ENCODE measurements at places on chromosomes 4 and X.

DNA sequence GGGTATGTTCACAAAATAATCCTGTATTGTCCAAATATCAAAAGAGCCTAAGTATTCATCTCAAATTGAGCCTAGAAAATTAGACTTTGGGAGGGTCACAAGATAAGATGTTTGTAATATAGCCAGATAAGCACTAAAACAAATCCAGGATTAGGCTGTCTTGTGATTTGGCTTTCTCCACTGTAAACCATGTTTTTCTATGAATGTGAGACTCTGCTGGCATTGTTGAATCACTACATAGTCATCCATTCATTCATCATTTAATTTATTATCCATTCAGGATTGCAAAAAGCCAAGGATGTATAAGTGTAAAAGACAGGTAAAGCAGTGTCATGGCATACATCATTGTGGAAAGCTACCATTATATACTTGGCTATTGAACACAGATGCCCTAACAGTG, 148.0 kb downstream of the GRID2 start:
- no peak for DNase-seq

GRCh38 chrX:115539841-115540240, 21.1 kb upstream of the PLS3 start:
- DNase-seq, result no peak

DNA sequence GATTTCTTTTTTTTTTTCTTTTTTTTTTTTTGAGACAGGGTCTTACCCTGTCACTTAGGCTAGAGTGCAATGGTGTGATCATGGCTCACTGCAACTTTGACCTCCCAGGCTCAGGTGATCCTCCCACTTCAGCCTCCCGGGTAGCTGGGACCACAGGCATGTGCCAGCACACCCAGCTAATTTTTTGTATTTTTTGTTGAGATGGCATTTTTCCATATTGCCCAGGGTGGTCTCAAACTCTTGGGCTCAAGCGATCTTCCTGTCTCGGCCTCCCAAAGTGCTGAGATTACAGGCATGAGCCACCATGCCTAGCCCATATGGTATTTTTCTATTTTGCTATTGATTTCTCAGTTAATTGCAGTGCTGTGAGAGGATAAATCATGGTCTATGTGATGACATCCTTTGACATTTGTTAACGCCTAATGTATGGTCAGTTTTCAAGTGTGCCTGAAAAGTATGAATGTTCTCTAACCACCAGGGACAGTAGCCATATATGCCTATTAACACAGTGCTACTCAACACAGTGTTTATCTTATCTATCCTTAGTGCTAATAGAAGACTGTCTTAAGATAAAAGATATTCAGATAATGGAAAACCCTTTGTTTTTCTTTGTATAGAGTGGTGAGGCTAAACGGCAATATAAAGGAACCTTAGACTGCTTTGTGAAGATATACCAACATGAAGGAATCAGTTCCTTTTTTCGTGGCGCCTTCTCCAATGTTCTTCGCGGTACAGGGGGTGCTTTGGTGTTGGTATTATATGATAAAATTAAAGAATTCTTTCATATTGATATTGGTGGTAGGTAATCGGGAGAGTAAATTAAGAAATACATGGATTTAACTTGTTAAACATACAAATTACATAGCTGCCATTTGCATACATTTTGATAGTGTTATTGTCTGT, 9.1 kb upstream of the HSPA4L start:
- DNase-seq, result no peak

DNA sequence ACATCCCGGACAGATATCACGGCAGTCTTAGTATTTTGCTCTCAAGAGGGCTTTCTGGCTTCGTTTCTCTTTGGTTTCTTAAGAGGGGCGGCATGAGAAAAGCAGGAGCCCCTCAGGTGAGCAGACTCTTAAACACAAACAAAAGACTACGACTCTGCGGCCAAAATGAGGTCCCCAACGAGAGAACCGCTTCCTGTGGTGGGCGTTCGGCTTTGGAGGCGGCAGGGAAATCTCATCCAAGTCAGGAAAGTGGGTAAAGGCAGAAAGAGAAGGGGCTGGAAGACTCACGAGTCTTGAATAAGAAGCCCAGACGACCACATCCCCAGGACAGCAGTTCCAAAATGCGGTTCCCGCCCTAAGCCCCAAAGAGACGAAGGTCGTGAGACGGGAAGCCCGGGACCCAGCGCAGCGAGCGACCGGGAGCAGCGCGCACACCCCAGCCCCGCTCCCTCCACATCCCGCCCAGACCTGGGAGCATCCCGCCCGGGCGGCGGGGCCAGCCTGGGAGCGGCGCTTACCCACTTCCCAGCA, 409 bp downstream of the UGDH start:
- no peak for DNase-seq

GRCh38 chr4:121873604-121874003, 3.3 kb upstream of the BBS7 start:
- no peak for DNase-seq

GRCh38 chr4:161540265-161540664, 623.5 kb downstream of the FSTL5 start:
- no peak for DNase-seq

- DNase-seq, result no peak
Measured at GRCh38 chr4:165518024-165518616, 139.3 kb downstream of the CPE start.

GRCh38 chr4:83558680-83559079, 22.8 kb downstream of the GPAT3 start:
- DNase-seq, result no peak

DNA sequence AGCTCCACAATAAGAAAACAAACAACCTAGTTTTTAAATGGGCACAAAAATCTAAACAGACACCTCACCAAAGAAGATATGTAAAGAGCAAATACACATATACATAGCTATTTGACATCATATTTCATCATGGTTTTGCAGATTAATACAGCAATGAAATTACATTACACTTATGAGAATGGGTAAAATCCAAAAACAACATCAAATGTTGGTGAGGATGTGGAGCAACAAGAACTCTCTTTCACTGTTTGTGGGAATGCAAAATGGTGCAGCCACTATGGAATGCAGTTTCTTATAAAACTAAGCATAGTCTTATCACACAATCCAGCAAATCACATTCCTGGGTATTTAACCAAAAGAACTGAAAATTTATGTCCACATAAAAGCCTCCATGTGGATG, 25.0 kb downstream of the TLR6 start:
- DNase-seq, result no peak

- no peak for DNase-seq
Measured at GRCh38 chr4:140046016-140046415, 108.0 kb downstream of the MAML3 start.

DNA sequence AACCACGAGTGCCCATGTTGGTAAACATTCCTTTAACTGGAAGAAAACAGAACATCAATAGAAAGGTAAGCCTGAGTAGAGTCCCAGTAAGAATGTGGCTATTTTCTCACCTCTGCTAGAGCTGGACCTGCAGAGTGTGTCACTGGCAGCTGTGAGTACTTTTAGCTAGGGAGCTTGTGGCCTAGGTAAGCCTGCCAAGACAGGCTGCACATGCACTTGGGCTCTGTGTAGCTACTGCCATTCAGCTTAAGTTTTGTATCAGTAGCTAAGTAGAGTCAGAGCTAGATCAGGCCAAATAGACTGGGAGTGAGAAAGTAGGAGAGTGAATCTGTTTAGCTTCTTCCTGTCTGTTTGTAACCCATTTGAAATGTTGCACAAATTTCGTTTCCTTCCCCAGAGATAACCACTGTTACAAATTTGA, 35.3 kb downstream of the RBPJ start:
- no peak for DNase-seq

GRCh38 chr4:88514557-88515511, 8.7 kb downstream of the PYURF start:
- DNase-seq, result no peak

DNA sequence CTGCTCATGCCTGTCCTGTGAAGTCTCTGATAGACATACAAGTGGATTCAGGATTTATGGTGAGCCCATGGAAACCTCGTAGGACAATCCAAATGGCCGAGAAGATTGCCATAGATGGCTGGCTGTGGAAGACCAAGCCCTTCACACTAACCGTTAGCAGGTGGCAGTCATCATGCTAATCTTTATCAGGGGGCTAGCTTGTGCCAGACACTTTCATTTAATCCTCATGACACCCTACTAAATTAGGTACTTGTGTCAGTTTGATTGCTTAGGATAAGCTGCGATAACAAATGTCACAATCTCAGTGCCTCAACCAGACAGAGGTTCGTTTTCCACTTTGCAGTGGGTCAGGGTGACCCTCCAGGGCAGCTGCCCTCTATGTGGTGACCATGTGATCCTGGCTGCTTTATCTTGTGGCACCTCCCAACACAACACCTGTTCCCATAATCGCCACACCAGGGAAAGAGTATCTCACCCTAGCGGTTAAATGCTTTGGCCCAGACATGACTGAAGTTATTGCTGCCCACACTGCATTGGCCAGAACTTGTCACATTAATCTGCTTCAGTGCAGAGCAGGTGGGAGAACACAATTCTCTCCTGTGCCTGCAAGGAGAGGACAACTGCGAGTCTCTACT, 60.8 kb downstream of the REPS2 start:
- no peak for DNase-seq

- no peak for DNase-seq
Measured at GRCh38 chr4:139933541-139933940, 220.4 kb downstream of the MAML3 start.

All from AG04450 (cell line).